Erythroblast (primary cell): ENCODE measurements at places on chromosomes 5 and 9.

- DNase-seq, result no peak
Observed at GRCh38 chr9:89865981-89866380, 261.2 kb downstream of the GADD45G start.

DNA sequence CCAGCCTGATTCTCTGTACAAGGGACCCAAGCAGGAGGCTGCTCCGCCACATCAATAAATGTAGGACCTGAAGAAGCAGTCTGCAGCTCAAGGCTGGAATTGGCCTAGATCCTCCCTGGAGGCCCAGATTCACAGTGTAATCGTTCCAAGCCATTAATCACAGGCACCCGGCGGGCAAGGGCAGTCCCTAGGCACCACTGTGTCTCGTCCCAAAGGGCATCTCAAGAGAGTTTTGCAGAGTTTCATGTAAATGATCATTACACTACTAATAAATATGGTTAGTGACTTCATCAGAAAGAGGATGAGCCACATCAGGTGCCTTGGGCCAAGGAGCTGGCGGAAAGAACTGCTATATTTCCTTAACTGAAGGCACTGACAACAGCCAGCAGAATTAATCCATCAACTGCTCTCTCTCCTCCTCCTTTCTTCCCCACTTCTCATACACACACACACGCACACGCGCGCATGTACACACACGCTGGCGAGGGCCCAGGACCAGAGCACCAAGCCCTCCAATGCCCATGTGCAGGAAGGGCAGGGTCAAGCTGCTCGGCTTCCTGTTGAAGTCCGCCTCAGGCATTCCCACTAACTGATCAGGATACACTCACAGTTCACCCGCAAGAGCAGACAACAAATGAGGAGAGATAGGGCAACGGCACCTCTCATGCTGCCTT is 33.9 kb downstream of the GNAQ start:
- DNase-seq, result peak; percentile 42

- no peak for DNase-seq
Observed at GRCh38 chr5:133876266-133876665, 92.2 kb downstream of the C5orf15 start.

DNA sequence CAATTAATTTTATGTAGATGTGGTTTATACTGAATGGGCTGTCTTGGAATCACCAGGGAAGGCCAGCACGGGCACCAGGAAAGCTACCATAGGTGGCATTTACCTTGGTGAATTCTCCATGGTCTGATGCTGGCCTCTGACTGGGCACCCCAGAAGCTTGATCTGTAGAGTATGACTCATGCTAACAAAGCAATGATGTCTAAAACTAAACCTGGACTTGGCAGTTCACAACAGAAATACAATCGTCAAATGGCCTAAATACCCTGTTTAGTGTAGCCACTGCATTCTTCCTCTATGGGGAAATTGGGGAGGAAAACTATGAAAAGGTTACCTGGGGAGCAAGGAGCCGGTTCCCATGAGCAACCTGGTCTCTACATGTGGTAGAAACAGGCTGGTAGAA is 98.0 kb downstream of the ATPSCKMT start:
- no peak for DNase-seq

GRCh38 chr9:105206821-105207699 is 37.4 kb upstream of the SLC44A1 start:
- no peak for DNase-seq
